GM12891 (cell line): ENCODE measurements at places on chromosomes 7 and 10.

DNA sequence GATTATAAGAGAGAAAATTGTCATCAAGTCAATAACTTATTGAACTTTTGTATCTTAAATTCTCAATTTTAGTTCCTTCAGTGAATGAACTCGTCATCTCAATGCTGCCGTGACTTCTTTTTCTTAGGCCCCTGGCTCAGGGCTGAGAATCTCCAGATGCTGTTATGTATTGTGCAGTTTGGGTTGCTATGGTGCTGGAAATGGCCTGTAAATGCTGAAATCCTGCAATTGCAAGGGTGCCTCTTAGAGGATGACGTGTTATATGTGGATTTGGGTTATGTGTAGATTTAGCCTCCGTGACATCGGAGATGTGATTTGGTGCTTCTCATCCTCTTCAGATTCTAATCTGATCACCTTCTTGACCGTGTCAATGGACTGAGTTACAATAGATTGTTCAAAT lies 55.7 kb upstream of the ZRANB1 start:
- no peak for DNase-seq

- peak; percentile 20 for DNase-seq
Measured at GRCh38 chr7:98051118-98051744, 55.4 kb upstream of the LMTK2 start.

DNA sequence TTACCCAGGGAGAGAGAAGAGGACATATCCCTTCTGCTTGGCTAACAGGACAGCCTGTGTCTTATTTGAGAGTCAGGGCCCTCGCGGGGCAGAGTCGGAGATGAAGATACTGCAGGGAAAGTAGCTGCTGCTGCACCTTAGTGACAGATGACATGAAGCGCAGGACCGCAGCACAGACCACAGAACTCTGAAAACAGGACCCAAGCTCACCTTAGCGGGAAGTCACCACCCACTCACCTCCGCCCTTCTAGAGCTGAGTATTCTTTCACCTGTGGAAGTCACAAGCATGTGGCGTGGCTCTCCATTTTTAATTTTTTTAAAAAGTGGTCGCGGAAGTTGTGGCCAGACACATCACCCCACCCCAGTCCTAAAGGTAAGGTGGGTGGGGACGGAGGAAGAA lies 191.4 kb downstream of the FAM107B start:
- DNase-seq = no peak

GRCh38 chr10:106284802-106285587 lies 879.5 kb downstream of the SORCS1 start:
- no peak for DNase-seq
